Motor neuron (in vitro differentiated cells): ENCODE measurements at places on chromosomes 5 and 9. TPM values are rescaled to one million over a fixed set of nuclear protein-coding genes. Genes with fewer than 3 reads are reported as not detected.

GRCh38 chr5:102119252-102119651 lies 176.8 kb downstream of the SLCO4C1 start:
- no peak for ATAC-seq

DNA sequence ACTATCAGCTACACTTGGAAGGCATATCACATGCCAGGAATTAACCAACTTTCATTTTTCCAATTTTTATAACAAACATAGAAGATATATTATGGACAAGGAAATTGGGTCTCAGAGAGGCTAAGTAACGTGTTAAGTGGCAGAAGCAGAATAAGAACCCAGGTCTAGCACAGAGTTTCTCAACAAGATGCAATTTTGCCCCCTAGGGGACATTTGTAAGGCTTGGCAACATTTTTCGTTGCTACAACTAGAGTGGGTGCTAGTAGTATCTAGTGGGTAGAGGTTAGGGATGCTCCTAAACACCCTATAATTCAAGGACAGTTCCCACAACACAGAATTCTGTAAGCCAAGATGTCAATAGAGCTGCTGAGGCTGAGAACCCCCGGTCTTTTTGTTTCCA lies 180.6 kb downstream of the SNCAIP start:
- ATAC-seq, result no peak

GRCh38 chr9:103203172-103203571 lies 208.0 kb downstream of the CYLC2 start:
- no peak for ATAC-seq

FSTL4 gene
- 4.4 and 4.7 TPM in 2 replicates for total RNA-seq

GRCh38 chr5:3181671-3182070 lies 414.0 kb upstream of the IRX1 start:
- no peak for ATAC-seq

SLC2A6 gene
- 6.5 and 6.6 TPM in 2 replicates for total RNA-seq

DNA sequence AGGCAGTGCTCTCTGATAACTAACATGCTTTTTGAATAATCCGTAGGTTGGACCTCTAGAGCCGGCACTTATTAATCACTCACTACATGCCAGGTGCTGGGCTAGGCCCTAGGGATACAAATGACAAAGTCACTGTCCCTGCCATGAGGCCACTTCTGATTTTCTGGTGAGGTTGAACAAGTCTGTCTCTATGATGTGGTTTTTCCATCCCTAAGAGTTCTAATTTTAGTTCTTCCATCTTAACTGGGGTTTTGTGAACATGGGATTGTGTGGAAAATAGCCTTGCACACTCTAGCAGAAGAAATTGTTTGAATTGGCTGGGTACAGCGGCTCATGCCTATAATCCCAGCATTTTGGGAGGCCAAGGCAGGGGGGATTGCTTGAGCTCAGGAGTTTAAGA lies 64.6 kb downstream of the IL31RA start:
- ATAC-seq, result no peak

KLF9 gene
- 32.9 and 34.5 TPM in 2 replicates for total RNA-seq

DNA sequence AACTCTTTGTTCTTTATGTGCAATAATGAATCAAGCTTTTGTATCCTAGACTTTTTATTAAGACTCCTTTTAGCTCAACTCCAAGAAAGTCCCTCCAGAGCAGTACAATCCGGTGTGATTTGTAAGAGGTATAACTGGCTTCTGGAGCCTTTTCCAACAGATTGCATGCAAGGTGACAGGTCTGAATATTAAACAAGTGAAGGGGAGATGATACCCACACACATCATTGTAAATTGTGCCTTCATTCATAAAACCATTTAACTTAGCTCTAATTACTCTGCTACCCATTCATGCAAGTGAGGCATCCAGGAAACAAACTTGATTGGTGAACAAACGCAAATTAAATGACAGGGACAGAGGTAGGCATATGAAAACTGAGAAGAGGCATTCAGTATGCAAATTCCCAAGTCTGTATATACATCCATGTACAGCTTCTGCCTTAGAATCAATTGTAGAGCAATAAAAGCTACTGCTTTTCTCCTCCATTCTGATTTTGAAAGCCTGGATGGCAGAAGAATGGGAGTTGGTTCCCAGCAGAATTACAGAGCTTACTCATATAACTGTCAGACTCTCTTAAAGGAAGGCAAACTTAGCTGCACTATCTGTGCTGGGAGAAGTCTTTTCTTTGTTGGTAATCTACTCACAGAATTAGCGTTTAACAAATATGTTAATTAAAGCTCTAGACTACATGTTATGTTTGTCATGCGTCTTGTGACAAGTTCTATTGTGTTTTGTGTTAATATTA lies 261.0 kb upstream of the CDH6 start:
- peak; percentile 79 for ATAC-seq

- ATAC-seq, result no peak
These were observed 58.6 kb upstream of the LIFR start for GRCh38 chr5:38615042-38615441.

SH3PXD2B gene
- 20.8 and 24.7 TPM in 2 replicates for total RNA-seq

ISCA1 gene
- total RNA-seq, result 66.9 and 67.8 TPM in 2 replicates

DNA sequence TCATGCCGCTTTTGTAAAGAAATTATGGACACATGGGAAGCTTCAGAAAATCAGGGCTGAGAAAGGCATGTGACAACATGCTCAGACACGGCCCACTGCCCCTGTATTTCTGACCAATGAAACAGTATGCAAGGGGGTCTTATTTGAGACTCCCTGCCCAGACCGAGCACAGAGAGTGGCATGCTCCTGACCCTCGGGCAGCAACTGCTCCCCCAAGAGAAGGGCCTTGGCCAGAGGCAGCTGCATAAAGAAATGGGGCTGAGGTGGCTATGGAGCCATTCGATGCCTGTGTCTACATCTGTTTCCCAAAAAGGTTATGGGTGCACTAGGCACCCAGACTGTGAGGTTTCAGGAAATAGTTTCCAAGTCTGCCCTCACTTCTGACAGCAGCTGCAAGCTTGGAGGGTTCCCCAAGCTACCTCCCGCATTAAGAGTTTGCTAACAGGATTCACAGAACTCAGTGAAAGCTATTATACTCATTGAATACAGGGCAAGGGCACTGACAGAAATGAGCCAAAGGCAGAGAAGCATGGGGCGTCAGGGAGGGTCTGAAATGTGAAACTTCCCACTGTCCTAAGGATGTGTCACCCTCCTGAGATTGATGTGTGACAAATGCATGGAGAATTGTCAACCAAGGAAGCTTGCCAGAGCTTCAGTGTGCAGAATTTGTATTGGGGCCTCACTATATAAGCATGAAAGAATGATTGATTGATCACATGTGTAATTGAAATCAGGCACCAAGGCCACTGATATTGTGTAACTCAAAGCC lies 94.3 kb downstream of the DAP start:
- ATAC-seq, result peak; percentile 47

ZNF79 gene
- total RNA-seq, result 12.3 and 12.4 TPM in 2 replicates

ZDHHC11 gene
- total RNA-seq, result 2.0 and 4.4 TPM in 2 replicates

DNA sequence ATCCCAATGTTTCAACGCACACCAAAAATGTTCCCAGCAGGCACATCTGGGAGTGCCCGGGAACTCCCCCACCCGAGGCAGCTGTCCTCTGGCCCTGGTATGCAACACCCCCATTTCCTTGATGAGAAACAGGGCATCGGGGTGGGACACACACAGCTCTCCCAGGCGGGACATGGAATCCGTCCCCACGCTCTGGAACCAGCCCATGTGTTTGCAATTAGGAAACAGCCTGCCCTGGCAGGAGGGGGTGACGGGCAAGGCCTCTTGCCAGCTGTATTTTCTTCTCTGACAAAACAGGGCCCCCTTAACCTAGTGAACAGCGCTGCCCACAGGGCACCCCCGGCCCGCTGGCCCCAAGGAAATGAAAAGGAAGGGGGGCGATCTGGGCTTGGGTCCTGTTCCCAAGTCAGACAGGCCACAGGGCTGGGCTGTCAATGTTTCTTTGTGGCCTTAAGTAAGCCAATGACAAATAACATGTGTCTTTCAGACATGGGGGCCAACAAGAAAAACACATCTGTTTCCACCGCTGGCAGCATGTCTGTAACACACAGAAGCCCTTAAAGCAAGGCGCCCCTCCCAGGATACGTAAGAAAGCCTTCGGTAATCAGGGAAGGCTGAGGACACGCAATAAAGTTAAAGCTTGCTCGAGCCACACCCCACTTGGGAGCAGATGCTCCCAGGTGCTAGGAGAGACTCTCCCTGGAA lies 125.3 kb downstream of the ROR2 start:
- no peak for ATAC-seq

GRCh38 chr9:121861501-121862180 lies 210.2 kb downstream of the DAB2IP start:
- ATAC-seq, result peak; percentile 76

DNA sequence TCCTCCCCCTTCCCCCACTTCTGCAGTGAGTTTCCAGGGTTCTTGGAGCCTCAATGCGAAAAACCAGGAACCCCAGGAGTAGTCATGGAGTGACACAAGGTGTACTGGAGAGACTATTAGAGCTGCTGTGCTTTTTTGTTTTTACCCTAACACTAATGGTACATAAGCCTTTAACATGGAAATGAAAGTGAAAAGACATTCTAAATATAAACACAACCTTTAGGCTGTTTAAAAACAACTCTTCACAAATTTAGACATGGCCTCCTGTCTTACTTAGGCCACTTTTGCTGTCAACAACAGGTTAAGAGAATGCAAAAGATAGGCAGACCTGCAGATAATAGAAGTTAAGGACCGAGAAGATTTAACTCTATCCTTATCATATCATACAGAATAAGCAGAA lies 232.2 kb downstream of the DENND1A start:
- ATAC-seq, result no peak

PRSS3 gene
- 0.16 TPM in 1 of 2 replicates, not detected in the other for total RNA-seq

DNA sequence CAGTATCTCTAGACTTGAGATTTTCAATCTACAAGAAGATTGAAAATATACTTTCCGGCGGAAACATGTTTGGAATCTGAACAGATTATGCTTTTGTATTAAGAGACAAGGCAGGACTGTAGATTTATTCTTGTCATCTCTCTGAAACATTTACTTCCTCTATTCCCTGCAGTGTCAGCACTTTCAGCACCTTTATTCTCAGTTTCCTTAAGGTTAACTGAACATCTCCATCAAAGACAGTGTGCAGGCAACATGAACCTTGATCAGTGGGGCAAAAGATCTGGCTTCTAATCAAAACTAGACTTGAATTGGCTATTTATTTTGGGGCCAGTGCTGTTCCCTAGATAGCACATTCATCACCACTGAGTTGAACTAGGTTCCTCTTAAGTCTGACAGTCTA lies 129.9 kb upstream of the HCN1 start:
- ATAC-seq, result no peak

DNA sequence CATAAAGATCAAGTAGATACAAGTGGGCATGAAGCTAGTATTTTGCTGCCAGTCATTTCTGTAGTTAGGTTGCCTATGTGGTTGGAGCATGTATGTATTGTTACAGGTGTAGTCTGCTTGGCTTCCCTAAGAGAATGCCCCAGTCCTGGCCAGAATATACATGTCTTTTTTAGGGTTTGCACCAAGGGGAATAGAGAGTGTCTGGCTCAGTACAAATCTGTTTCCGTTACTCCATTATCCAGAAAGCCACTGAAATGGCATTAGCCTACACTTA lies 23.2 kb downstream of the TGFBR1 start:
- ATAC-seq, result no peak

CTXN3 gene
- total RNA-seq, result 17.8 and 18.3 TPM in 2 replicates

PPIC gene
- total RNA-seq, result 3.6 and 4.8 TPM in 2 replicates

TIMD4 gene
- 0.92 TPM in 1 of 2 replicates, not detected in the other for total RNA-seq
